Activated CD4-positive, alpha-beta T cell treated with anti-CD3 and anti-CD28 coated beads, Interleukin-2, amount 50 U/mL, for 24 hours (primary cell): ENCODE measurements at places on chromosomes 4 and X.

DNA sequence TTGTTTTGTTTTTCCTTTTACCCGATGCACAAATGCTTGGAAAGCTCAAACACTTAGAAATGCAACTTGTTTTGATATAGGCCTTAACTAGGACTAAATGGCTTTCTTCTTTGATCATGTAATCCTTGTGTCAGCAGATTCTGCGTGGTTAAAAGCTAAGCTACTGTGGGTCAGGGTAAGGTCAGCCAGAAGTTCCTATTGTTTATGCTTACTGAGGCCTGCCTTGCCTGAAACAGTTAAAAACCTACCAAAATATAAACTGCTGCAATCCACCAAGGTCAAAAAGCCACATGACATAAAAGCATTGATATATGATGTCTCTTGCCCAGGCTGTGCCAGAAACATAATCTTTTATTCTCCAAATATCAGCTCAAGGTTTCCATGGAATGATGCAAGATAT, 223.4 kb downstream of the FAM47B start:
- DNase-seq, result no peak

DNA sequence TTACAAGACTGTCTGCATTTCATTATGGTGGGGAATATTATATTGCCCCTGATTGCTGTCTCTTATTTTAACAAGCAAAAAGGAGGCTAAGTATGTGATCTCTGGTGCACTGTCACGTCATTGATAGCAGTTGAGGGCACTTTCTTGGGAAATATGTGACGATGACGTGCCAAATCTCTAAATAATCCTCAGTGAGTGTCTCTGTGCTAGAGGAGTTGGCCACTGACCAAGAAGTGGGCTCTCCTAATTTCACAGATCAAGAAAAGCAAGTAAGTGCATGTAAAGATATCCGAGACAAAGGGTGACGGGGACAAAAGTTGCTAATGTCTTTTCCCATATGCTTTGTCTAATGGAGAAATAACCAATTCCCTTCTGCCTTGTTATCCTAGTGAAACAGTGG, 487.4 kb upstream of the TENM3 start:
- no peak for DNase-seq

DNA sequence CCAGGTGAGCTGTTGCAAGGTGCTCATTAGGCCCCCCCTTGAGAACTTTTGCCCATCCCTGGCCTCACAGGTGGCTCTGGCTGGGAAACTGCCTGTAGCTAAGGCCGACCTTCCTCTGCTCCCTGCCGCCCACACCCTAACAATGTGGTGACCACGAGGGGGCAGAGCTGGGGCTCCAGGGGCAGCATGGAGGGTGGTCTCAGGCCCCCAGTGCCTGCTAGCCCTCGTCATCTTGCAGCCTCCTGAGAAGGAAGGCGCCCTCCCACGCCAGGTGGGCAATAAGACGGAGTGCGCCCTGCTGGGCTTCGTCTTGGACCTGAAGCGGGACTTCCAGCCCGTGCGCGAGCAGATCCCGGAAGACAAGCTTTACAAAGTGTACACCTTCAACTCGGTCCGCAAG, 32.4 kb downstream of the ATP2B3 start:
- no peak for DNase-seq

DNA sequence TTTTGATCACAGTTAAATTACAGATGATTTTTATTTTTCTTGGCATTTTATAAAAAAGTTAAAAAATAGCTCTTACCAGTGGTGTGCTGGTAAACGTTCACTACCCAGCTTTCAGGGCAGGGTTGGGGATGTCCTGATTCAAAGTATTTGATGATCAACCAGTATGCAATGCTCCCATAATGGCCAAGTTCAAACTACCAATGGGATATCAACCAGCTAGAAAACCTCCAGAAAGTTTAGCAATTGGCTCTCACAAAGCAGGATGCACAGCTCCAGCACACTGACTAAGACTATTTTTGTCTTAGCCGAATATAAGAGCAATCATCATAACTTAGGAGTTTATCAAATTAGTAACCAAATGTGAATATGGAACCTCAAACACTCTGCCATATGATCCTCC, 108.0 kb upstream of the PDE5A start:
- no peak for DNase-seq

- DNase-seq, result no peak
Observed at GRCh38 chrX:155262970-155263754, 1.1 kb downstream of the RAB39B start.

- no peak for DNase-seq
Observed at GRCh38 chr4:5976921-5977320, 41.3 kb downstream of the C4orf50 start.

GRCh38 chrX:22760513-22761057, 239.2 kb upstream of the DDX53 start:
- no peak for DNase-seq

- no peak for DNase-seq
Observed at GRCh38 chrX:9233141-9233540, 199.2 kb upstream of the FAM9B start.

DNA sequence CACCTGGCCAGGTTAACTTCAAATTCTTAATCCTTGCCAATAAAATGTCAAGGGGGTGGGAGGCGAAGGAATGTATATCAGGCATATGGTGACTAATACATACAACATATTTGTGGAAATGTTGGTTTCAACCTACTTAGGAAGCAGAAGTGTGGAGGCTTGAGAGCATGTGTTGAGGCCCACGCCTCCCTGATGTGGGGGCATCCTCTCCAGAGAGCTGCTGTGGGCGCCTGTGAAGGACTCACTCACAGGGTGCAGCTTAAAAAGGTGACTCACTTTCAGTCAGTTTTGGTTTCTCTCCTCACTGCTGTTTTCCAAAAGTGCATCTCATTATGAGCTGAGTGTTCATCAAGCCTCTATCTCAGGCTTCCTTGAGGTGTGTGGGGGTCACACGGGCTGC, 27.5 kb downstream of the LNX1 start:
- DNase-seq, result no peak

DNA sequence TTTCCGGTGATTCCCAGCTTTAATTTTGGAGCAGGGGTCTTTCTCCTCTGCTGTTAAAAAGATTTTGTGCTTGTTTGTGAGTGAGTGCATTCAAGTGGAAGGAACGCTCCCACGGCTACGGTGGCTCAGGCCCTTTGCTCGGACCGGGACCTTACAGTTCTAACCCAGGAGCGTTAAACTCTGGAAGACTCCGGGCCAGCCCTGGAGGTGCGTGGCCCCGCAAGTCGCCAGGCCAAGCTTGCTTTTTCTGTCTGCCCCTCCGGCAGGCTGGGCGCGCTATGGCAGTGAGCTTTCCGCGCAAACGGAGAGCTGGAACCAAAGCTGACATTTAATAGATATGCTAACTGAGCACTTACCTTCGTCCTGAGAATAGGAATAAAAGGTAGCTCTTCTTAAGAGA, 18.3 kb upstream of the PITX2 start:
- no peak for DNase-seq

DNA sequence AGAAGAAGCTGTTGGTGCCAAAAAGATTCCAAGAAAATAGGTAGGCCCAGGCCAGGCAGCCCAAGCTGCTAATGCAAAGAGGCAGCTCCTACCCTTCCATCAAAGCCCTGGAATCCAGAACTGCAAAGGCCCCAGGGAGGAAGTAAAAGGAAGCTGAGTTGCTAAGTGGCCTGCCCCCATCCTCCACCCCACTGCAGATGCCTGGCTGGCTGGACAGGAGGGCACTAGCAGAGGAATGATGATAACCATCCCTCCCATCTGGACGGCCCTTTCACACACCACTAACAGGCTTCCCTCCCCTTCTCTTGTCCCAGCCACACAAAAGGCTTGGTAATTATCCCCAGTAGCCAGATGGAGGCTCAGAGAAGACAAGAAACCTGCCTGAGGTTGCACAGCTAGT, 32.4 kb upstream of the PJA1 start:
- DNase-seq, result no peak

- no peak for DNase-seq
Observed at GRCh38 chr4:87975466-87975865, at the start of gene SPP1. TSS of gene SPP1 (plus strand) at chr4:87975714. CDS start at chr4:87976896, 1,182 bp downstream.

- DNase-seq, result no peak
Observed at GRCh38 chrX:112521676-112522075, 158.1 kb downstream of the LHFPL1 start.

- no peak for DNase-seq
Observed at GRCh38 chr4:110636680-110637407, 14.0 kb upstream of the PITX2 start.
